ENCODE measurements at places on chromosomes 2 and 18. TPM values are rescaled to one million over a fixed set of nuclear protein-coding genes. Genes with fewer than 3 reads are reported as not detected.

Gene ALPP
- not detected for total RNA-seq

Gene ATP6V1C2
- not detected for total RNA-seq

Gene ST8SIA3
- not detected for total RNA-seq

DNA sequence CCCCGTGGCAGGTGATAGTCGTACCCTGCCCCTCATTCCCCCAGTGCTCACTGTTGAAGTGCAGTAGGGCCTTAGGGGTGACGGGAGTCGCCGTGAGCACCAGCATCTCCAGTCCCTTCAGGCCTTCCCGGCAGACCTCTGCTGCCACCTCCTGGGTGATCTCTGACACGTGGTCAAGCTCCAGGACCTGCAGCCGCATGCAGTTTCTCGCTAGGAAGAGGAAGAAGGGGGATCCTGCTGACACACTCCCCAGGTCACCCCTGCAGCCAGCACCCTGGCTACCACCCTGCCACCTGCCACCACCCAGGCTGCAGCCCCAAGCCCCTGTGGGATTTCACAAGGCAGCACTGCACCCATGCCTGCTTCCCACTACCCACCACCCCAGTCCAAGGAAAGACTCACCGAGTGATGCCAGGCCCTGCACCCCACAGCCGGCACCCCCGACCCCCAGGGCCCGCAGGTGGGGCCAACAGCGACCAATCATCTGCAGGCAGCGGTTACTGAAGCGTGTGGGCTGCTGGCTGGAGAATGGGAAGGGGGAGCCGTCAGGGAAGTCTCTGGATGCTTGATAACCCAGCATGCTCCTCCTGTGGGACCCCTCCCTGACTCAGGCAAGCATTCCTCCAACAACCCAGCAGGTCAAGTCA is 23.8 kb downstream of the FBXO41 start:
- H3K4me1 ChIP-seq, result no peaks in the 10 kb centered on the region
- peaks cover 19% of the 10 kb centered on the region for H3K36me3 ChIP-seq
- H3K4me3 ChIP-seq, result no peak overlapping the region
- H3K27ac ChIP-seq, result no peak overlapping the region

DNA sequence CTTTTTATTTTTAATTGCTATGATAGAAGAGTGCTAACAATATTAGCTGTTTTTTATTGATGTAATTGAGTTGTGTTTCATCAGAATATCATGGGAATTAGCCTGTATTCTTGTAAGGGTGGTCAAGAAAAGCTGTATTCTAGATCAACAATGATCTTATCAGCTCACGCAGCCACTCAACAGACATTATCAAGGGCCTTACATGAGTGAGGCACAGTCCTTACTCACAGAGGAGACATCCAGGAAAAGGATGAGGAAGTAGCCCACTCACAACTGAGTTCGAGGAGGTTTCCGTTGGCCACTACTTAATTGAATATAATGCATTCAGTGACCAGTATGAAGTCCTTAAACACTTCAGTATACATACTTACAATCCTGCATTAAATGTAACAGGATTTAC is 152.5 kb downstream of the AFF3 start:
- H3K4me3 ChIP-seq, result no peak overlapping the region
- H3K27me3 ChIP-seq, result peaks cover 2% of the 10 kb centered on the region
- no peaks in the 10 kb centered on the region for H3K4me1 ChIP-seq
- H3K27ac ChIP-seq, result no peak overlapping the region

Data from activated CD4-positive, alpha-beta T cell treated with anti-CD3 and anti-CD28 coated beads, Interleukin-2, amount 10 ng/mL, durations not matched to agents 24 days and 14 days (primary cell).